H54 (cell line): ENCODE measurements at places on chromosomes 11 and 22.

DNA sequence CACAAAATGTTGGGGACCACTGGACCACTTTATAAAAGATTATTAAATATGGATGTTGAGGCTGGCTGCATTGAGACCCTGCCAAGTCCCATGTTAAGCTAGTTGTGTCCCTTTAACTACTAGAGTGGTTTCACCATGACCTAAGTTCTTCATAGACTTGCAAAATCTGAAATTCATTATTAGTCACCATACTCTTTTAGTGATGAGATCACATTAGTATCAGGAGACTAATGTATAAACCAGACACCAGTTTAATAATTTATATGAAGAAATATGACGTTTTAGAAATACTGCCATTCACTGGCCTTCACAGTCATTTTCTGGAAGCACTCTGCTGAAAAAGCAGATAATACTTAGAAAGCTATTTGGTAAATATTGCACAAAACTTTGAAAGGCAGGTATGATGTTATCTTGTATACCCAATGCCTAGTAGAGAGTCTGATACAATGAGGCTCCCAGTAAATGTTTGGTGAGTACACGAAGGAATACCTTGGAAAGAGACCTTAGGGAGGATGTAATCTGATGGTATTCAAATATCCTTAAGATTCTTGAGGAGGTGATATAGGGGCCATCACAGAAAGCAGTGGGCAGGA is 728.2 kb upstream of the ANO5 start:
- DNase-seq: no peak

- DNase-seq: no peak
Measured at GRCh38 chr11:109894242-109894641, 198.9 kb upstream of the ZC3H12C start.

DNA sequence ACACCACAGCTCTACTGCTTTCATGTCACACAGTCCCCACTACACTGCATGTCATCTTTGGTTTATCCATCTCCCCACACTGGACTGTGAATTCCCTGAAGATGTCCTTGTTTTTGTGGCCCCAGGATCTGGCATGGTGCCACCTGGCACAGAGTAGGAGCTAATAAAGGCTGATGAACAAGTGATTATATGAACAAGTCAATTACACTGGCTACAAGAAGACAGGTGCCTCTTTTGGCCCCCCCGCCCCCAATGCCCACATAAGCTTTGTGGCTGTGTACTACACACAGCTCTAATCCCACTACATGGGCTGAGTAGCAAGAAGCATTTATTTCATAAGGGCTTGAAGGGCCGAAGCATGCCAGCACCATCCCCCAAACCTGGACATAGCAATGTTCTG is 24.7 kb downstream of the PLEKHA7 start:
- DNase-seq: no peak

- no peak for DNase-seq
Measured at GRCh38 chr11:116688202-116688540, 84.6 kb downstream of the BUD13 start.

- no peak for DNase-seq
Measured at GRCh38 chr22:43313244-43313889, 29.8 kb downstream of the SCUBE1 start.

DNA sequence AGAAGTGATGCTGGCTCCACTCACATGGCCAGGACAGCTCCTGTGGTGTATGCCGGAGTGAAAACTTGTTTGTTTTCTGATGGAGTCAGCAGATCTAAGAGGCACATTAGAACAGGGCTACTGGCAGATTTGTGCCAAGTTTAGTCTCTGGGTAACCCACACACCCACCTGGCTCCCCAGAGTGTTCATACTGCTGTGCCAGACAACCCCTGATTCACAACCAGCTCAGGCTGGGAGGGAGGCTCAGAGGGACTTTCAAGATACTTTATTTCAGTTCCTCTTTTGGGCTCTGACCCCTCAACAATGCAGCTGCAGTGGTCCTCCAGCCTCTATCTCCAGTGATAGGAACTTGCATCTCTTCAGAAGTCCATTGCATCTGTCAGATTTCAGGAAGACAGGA is 8.5 kb downstream of the NTM start:
- no peak for DNase-seq

GRCh38 chr22:44815099-44816070 is 63.0 kb downstream of the ARHGAP8 start:
- DNase-seq: no peak

DNA sequence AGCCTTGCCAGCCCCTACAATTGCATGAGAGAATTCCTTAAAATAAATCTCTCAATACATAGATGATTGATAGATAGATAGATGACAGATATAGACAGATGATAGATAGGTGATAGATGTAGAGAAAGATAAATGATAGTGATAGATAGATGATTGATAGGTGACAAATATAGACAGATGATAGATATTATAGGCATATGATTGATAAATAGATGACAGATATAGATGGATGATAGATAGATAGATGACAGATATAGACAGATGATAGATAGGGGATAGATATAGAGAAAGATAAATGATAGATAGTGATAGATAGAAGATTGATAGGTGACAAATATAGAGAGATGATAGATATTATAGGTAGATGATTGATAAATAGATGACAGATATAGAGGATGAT is 564.6 kb downstream of the ETS1 start:
- DNase-seq: no peak

- no peak for DNase-seq
Measured at GRCh38 chr11:72921028-72921716, 107.0 kb downstream of the ATG16L2 start.

GRCh38 chr11:121418625-121419114 is 33.4 kb upstream of the SORL1 start:
- DNase-seq: no peak

DNA sequence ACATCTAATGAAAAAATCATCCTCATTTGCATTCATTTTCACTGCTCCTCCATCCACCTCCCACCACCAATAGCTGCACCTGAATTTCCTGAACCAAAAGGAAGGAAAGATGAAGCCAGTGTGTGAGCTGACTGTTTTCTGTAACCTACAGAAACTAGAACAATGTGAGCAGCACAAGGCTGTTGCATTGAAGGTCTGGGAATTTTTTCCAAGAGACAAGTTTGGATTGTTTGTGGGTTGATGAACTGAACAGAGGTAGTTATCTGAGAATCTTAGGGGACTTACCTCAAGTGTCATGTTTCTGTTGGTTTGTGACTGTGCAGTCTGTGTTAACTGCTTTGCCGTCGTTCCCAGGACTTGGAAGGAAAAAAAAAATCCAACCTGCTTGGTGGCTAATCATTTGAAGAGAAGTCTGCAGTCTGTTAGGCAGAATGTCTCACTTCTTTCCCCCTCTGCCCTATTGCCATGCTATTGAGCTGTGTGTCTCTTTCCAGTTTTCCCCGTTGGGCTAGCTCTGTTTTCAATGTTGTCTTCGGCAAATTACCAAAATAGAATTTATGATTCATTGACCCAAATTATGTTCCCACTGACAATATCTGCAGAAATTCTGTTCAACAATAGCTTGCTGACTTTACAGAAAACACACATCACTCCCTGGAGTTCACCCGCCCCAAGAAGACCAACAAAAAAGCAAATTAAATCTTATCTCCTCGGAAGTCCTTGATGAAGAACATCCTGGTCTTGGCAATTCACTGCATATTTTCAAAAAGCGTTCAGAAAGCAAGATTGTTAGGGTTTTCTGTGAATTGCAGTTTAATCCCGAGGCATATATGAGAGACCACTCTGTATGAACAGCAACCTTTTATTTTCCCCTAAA is 76.0 kb downstream of the SC5D start:
- no peak for DNase-seq

DNA sequence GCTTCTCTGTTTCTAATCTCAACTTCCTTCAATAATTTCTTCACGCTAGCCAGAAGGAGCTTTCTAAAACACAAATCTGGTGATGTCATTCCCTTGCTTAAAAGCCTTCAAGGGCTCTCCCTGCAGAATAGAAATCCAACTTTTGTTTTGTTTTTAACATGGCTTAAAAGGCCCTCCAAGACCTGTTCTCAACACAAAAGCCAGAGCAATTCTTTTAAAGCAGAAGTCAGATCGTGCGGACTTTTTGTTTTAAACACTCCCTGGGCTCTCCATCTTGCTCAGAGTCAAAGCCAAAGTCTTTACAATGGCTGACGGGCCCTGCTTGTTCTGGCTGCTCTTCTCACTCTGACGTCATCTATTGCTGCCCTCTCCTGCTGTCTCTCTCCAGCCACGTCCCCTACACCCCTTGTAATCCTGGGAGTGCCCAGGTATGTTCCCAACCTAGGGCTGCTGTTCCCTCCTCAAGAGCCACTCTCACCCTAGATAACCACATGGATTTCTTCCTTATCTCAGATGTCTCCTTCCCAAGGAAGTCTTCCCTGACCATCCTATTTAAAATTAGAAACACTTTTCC is 22.5 kb downstream of the TECTA start:
- no peak for DNase-seq

GRCh38 chr11:11373934-11374333 is 20.9 kb upstream of the CSNK2A3 start:
- no peak for DNase-seq

GRCh38 chr11:35142481-35143075 is 3.6 kb downstream of the CD44 start:
- no peak for DNase-seq

GRCh38 chr11:26507229-26507628 is 64.8 kb downstream of the MUC15 start:
- DNase-seq: no peak

GRCh38 chr11:61994981-61995380 is 27.5 kb upstream of the FTH1 start:
- DNase-seq: no peak

GRCh38 chr22:40043081-40043480 is 48.3 kb downstream of the FAM83F start:
- no peak for DNase-seq

DNA sequence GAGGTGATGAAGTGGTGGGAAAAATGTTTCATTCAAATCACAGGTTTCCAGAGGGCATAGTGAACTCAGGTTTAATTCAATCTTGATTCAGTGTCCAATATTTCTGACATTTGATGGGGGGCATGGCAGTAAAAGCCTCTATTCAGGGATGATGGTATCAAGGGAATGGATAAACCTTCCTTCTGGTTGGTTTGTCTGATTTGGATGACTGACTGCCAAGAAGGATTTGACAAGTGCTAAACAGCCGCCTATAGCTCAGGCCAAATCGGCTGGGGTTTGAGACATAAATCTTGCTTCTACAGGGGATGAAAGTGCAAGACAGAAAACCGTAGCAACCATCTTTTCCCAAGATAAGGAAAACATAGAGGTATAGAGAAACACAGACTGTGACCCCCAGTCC is 121.8 kb upstream of the C11orf87 start:
- no peak for DNase-seq
